Activated T-cell treated with anti-CD3 and anti-CD28 coated beads, Interleukin-2, amount 50 U/mL, for 48 hours (primary cell): ENCODE measurements at places on chromosomes 6 and 20.
A peak's percentile ranks its signal among the peaks of the same experiment; 100 is the strongest.

GRCh38 chr20:56592211-56592610 is 36.9 kb upstream of the TFAP2C start:
- DNase-seq = no peak

- DNase-seq = peak; percentile 7
These were observed 97.7 kb downstream of the TMEM242 start for GRCh38 chr6:157225575-157225995.

- DNase-seq = no peak
These were observed 132.8 kb downstream of the PFDN4 start for GRCh38 chr20:54340667-54341081.

GRCh38 chr6:68572525-68572924 is 62.6 kb upstream of the ADGRB3 start:
- peak; percentile 19 for DNase-seq

DNA sequence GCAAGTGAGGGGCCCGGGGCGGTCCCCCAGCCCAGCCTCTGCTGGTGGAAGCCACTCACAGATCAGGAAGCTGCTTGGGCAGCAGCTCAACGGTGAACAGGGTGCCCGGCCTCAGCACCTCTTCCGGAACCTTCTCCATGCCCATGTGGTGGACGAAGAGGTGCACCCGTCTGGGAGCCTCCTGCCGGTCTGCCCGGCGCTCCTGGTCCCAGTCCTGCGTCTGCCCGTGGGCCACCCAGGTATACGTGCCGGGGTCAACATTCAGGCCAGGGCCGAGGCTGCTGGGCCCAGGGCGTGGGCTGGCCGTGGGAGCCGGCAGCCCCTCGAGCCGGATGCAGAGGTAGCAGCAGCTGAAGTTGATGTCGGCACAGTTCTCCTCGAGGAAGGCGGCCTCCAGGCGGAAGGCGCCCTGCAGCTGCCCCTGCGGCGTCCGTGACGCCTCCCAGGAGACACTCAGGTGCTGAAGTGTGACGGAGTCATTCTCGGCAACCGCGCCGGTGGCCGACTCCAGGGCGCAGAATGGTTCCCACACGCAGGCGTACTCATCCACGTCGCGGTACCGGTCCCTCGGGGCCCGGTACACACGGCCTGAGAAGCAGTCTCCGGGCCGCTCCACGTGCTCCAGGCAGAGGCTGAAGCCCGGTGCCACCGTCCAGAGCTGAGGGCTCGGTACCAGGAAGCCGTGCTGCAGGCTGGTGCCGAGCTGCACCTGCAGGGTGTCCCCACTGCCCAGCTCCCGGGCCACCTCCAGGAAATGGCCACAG is 8.7 kb downstream of the FNDC11 start:
- DNase-seq = no peak

GRCh38 chr6:45984788-45985425 is 30.8 kb downstream of the CLIC5 start:
- DNase-seq = no peak

DNA sequence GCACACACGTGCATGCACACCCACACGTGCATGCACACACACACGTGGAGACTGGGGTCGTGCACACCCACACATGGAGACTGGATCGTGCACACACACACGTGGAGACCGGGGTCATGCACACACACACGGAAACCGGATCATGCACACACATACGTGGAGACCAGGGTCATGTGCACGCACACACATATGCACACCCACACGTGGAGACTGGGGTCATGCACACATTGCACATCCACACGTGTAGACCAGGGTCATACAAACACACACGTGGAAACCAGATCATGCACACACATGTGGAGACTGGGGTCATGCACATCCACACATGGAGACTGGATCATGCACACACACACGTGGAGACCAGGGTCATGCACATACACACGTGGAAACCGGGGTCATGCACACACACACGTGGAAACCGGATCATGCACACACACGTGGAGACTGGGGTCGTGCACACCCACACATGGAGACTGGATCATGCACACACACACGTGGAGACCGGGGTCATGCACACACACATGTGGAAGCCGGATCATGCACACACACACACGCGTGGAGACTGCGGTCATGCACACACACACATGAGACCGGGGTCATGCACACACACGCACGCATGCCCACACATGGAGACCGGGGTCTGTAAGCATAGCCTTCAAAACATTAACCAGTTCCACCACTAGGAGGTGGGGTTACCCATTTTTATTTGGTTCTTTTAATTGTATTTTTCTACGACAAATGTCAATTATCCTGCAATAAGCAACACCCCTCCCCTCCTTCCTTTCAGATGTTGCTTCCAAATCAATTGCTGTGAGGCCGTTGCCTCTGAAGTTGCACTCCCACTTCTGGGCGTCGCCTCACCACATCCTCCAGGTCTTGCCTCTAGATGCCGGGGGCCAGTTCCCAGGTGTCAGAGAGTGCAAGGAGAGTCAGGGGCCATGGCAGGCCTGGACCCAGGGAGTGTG is 95.8 kb downstream of the TMEM242 start:
- no peak for DNase-seq

DNA sequence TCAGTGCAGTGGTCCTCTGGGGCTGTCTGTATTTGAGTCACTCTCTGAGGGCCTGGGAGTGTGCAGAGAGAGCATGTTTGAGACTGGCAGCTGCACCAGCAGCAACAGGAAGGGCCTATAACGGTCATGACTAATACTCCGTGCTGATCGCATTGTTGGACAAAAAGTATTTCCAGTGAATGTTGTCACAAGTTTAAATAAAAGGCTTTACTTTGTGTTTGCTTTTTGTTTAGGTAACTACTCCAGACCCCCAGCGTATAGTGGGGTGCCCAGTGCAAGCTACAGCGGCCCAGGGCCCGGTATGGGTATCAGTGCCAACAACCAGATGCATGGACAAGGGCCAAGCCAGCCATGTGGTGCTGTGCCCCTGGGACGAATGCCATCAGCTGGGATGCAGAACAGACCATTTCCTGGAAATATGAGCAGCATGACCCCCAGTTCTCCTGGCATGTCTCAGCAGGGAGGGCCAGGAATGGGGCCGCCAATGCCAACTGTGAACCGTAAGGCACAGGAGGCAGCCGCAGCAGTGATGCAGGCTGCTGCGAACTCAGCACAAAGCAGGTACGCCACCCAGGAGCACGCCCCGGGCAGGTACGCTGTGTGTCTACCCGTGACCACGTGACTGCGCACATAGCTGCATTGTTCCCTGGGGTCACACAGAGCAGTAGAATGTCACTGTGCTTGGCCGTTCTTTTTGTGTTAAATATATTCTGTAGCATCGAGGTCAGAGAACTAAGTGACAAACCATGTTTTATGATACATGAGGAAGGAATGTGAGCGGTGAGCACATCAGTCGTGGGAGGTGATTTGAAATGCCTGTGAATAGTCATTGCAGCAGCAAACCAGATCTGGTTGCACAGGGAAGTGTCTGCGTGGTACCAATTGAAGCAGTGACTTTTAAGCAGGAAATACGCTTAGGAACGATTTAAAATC is 174.7 kb downstream of the TMEM242 start:
- DNase-seq = no peak

DNA sequence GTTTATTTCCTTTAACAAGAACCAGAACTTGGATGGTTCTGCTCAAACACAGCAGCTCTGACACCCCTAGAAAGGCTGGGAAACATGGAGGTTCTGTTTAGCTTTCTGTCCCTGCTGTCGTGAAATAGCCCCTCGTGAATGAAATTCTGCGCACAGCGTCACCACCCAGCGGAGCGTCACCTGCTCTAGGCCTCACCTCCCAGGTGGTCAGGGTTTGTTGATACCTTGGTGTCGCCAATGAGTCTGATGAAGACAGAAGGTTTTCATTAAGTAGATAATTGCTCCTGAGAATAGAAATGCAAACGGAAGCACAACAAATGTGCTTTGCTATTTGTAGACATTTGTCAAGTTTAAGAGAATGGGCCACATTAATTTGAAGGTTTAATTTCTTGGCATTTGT is 135.1 kb downstream of the EDN3 start:
- no peak for DNase-seq

GRCh38 chr6:106247733-106248132 is 77.8 kb downstream of the ATG5 start:
- no peak for DNase-seq

DNA sequence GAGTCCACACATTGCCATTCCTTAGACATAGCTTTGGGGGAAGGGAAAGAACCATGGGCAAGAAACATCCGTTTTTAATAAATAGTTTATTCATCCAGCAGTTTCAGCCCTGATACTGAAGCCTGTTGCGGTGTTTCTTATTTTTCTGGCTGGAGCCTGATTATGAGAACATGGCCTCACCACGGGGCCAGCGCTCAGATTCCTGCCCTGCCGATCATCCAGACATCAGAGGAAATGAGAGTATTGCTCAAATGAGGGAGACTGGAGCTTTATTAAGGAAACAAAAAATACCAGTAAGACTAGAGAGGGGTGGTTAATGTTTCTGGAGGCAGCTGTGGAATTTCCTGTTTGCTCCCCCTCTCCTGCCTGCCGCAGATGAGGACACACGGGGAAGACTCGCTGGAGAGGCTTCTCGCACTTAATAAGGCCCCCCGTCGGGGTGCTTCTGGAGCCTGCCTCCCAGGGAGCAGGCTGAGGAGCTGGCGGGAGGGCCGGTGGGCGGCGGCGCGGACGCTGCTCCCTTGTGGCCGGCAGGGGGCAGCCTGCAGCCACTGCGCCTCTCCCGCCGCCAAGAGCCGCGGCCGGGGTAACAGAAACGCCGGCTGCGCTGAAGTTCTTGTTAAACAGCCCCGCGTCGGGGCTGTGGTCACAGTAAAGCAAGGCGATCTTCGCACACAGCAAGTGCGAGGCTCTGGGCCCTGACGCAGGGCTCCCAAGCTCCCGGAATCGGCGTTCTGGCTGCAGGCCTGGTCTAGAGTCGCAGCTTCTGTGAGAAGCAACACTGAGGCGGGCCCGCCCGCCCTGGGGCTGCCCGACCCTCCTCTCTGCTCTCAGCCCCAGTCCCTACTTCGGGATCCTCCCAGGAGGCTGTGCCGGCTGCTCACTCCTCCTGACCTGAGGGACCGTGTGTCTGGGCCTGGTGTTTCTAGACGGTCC is 17.5 kb downstream of the LEMD2 start:
- peak; percentile 69 for DNase-seq

GRCh38 chr6:63475707-63476106 is 96.6 kb upstream of the LOC128125822 start:
- DNase-seq = no peak

DNA sequence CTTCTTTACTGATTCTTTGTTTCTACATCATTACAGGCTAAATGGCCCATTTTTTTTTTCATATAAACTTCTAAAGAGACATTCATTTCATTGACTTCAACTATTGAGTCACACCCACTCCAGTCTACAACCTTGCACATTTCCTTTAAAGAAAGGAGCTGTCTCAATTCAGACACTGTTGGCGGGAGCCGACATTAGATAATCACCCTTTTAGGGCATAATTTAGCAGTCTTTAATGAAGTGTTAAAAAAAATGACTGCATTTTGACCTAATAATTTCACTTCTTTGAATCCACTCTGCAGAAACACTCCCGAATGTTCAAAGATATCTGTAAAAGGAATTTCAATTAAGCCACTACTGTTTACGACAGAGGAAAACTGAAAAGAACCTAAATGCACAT is 1.5 kb downstream of the EPM2A start:
- DNase-seq = no peak

DNA sequence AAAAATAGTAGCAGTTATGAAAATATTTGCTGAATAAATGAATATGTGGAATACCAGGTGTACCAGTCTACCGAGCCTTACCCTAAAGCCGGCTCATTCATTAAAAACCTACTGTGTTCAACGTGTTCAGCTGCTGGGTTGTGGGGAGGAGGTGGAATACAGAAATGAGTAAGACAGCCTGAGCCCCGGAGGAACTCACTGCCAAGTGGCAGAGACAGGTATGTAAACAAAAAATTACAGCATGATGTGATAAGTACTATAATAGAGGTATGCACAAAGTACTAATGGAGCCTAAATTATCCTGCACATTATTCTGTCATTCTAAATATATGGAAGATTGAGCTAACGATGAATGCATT is 6.8 kb upstream of the ADTRP start:
- peak; percentile 46 for DNase-seq

GRCh38 chr6:149054559-149055194 is 262.8 kb upstream of the TAB2 start:
- DNase-seq = no peak

DNA sequence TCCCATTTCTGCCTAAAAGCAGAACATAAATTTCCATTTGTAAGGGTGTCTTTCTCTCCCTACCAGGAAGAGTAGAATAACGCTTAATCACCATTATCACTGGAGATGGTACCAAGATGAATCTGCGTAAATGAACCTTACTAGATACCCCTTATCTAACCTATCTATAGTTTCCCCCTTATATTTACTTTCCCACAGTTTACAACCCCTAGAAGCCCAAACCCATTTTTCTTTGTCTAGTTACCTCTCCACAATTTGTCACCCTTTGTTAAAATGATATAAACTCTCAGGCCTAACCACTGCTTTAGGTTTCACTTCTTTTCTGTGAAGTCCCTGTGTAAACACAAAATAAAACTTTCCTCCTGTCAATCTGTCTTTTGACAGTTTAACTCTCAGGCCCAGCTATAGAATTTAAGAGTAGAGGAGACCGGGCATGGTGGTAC is 45.5 kb downstream of the PCNA start:
- DNase-seq = no peak

DNA sequence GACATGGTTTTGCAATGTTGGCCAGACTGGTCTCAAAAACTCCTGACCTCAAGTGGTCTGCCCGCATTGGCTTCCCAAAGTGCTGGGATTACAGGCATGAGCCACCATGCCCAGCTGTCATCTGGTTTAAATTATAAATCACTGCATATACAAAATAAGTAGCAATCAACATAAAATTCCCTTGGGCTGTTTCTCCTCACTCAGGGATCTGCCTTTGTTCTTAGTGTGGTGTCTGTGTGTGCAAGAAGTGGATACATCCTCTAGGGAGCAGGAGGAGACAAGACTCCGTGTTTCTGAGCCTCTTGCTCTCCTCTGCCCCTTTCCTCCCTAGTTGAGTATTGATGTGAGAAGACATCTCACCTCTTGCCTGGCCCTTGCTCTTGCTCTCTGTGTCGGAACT is 65.2 kb upstream of the ADGRF4 start:
- DNase-seq = no peak

GRCh38 chr6:10518557-10519407 is 2.4 kb upstream of the GCNT2 start:
- no peak for DNase-seq

DNA sequence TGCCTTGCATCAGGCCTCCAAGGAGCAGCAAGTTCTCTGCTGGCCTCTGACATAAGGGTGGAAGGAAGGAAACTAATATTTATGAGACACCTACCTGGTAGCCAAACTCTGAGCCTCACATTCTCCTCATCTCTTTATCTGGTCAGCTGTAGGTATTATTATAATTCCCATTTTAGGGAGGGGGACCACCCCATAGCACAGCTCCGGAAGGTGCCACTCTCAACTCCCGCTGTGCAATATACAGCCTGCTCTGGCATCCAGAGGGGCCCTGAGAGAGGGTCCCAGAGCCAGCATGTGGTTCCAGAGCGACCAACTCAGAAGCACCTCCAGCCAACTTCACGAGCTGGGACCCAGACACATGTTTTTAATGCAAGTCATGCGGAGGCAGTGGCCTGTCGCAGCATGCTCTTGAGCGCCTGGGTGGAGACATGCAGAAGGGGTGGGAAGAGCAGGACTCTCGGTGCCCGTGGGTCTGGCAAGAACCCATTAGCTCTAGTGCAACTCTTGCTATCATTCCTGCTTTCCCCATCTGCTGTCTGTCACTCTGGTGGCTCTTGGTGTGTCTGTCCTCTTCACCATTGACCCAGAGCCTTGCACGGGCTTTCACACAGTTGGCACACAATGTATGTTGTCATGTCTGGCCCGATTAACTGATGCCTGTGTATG is 15.0 kb upstream of the MYMX start:
- DNase-seq = no peak

- no peak for DNase-seq
These were observed 57.4 kb downstream of the CAP2 start for GRCh38 chr6:17450832-17451231.

GRCh38 chr6:41682497-41683272 is 44.4 kb downstream of the MDFI start:
- DNase-seq = peak; percentile 46
